ENCODE measurements at places on chromosomes 6 and 20. TPM values are rescaled to one million over a fixed set of nuclear protein-coding genes. Genes with fewer than 3 reads are reported as not detected.
A peak's percentile ranks its signal among the peaks of the same experiment; 100 is the strongest.

PI16 gene
- total RNA-seq = not detected

EFCAB8 gene
- not detected for total RNA-seq

VWA7 gene
- 0.77 TPM for total RNA-seq

DNA sequence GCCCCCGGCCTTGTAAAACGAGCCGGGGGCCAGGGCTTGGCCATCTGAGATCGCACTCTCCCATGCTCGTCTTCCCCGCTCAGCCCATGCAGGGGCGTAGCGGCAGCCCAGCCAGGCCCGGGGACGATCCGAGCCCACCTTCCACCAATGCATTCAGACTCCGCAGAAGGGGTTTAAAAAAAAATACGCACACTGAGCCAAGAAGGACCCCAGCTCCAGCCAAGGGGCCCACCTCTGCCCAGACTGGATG lies 320 bp downstream of the GSTA4 start:
- DNase-seq = no peak

GRCh38 chr6:6362056-6362840 lies 41.8 kb upstream of the F13A1 start:
- peak; percentile 10 for DNase-seq
